ENCODE measurements at places on chromosomes 1 and 21. TPM values are rescaled to one million over a fixed set of nuclear protein-coding genes. Genes with fewer than 3 reads are reported as not detected.

RNF207 gene
- total RNA-seq = 15.2 TPM

MIXL1 gene
- total RNA-seq = not detected

TFAP2E gene
- total RNA-seq = 0.53 TPM

FMO2 gene
- not detected for total RNA-seq

AZIN2 gene
- total RNA-seq = 0.98 TPM

SPTA1 gene
- total RNA-seq = not detected

B3GALT2 gene
- not detected for total RNA-seq

CRP gene
- not detected for total RNA-seq

EIF4G3 gene
- total RNA-seq = 55.0 TPM

DNA sequence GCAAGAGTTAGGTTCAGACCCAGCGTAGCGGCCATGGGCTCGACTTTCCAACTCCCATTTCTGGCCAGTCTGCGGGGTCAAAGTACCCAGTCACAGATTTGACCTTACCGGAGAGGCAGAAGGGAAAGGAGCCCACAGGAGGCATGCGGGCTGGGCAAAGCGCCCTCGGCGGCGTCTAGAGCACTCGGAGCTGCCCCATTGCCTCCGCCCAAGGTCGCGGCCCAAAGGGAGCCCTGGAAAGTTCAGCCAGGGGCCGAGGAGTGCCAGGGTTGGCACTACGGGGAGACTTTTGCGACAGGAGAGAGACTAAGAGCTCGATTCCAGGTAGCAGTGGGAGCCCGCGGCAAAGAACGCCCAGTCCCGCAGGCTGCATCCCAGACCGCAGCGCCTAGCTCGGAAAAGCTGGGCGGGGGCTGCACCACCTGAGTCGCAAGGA, 896 bp downstream of the KANK4 start:
- DNase-seq = no peak

DNA sequence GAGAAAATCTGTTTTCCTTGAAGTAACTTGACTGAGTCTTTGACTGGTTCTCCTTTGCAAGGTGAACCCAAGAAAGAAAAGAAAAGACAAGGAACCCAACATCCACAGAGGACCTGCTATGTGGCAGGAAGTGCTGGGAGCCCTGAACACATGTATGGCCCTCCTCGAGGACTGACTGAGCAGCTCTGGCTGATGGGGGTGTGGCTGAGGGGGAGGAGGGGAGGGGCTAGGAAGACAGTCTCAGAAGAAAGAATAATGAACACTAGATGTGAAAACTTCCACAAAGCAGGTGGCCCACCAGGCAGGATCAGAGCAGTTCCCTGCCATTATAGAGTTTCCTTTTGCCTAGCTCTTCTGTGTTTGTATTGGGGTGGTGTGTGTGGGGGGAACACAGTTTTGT, 26.1 kb downstream of the NENF start:
- peak; percentile 61 for DNase-seq

GRCh38 chr21:43865540-43866259, 677 bp downstream of the AGPAT3 start:
- DNase-seq = peak; percentile 69

- no peak for DNase-seq
These were observed 26.9 kb downstream of the DAP3 start for GRCh38 chr1:155715777-155716176.

- no peak for DNase-seq
These were observed 83.5 kb downstream of the INTS7 start for GRCh38 chr1:211951856-211952255.

GRCh38 chr1:173447224-173447623, 29.9 kb upstream of the PRDX6 start:
- no peak for DNase-seq

- DNase-seq = no peak
These were observed 20.0 kb downstream of the GLRX2 start for GRCh38 chr1:193085263-193085662.

GRCh38 chr1:39908534-39908933, 6.8 kb upstream of the MYCL start:
- no peak for DNase-seq

GRCh38 chr1:227793079-227793947, 22.2 kb upstream of the PRSS38 start:
- DNase-seq = no peak

- no peak for DNase-seq
These were observed 10.6 kb upstream of the KIFAP3 start for GRCh38 chr1:170085091-170085490.

DNA sequence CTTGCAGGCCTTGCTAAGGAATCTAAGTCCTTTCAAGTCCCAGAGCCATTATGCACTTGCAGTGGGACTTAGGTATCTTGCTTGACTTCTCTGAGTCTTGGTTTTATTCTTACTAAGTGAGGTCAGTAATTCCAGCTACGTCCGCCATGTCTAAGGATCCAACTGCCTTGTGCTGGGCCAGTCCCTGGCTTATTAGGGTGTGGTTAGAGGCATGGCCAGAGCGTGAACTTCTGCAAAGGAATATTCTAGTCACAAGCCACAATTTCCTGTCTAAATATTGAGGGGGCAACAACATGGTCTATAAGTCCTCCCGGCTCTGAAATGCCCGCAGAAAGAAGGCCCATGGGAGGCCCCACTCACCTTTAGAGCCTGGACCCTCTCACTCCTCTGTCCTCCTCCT, 82.9 kb downstream of the TMEM53 start:
- DNase-seq = no peak

- no peak for DNase-seq
These were observed 817 bp downstream of the EXTL1 start for GRCh38 chr1:26022404-26022779.

DNA sequence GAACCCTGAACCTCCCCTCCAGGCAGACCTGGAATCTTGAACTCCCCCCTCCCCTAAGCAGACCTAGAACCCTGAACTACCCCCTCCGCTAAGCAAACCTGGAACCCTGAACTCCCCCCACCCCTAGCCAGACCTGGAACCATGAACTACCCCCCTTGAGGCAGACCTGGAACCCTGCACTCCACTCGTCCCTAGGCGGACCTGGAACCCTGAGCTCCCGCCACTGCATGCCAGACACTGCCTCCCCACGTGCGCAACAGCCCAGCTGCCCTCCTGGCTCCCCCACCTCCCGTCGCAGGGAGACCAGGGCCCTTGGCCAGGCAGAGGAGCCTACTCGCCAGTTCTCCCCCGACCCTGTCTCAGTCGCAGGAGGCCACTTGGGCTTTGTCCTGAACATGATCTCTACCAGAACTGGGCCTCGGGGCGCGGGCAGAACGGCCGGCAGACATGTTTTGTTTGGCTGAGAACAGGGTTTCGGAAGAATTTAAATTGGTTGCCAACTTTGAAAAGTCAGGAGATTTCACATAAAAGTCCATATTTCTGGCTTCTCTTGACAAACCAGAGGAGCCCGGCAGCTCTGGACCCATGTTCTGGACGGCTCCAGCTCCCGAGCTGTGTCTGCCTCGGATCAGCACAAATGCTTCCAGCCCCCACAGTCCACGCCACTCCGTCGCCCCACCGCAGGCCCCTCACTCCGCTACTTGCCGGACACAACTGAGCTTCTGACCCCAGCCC, 9.2 kb upstream of the PLEKHG5 start:
- no peak for DNase-seq

DNA sequence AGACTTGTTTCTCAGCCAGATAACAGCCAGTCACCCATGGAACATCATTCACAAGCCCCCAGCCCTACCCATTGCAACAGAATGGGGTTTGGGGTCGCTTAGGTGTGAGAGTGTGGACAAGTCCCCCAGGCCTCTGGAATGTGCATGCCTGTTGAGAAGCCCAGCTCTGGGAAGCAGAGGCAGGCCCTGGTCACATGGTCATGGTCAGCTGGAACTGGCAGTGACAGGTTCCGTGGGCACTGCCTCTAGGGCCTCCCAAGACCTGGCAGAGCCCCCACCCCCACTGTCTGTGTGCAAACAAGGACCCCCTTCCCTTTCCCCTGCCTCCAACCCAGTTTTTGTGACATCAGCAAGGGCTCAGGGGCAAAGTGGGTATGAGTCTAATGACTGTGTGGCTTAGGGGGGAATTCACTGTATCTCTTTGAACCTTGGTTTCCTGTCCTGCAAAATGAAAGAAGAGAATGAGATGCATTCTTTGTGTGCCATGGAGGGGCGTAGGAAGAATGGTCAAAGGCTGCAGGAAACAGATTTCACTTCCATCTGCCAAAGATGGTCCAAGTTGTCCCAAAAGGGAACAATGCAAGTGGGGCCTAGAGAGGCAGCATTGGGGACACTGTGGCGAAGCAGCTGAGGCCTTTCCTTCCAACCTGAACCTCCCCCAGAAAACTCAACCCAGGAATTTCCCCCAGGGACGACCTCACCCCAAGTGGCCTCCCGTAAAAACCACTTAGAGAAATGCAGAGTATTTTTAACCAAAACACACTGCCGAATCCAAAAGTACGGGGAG, 34.7 kb upstream of the SELENON start:
- DNase-seq = no peak

DNA sequence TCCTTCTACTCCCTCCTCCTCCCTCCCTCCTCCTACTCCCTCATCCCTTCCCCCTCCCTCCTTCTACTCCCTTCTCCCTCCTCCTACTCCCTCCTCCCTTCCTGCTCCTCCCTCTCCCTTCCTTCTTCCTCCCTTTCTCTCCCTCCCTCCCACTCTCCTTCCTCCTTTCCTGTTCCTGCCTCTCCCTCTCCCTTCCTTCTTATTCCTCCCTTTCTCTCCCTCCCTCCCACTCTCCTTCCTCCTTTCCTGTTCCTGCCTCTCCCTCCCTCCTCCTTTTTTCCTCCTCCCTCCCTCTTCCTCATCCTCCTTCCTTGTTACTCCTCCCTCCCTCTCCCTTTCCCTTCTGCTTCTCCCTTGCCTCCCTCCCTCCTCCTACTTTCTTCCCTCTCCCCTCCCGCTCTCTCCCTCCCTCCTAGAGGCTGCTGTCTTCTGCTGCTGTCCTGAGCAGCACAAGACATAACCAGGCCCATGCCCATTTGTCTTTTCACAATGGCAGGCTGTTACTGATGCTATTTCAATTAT, 41.1 kb downstream of the WNT9A start:
- no peak for DNase-seq

GRCh38 chr1:17877316-17877715, 122.2 kb downstream of the ACTL8 start:
- no peak for DNase-seq

DNA sequence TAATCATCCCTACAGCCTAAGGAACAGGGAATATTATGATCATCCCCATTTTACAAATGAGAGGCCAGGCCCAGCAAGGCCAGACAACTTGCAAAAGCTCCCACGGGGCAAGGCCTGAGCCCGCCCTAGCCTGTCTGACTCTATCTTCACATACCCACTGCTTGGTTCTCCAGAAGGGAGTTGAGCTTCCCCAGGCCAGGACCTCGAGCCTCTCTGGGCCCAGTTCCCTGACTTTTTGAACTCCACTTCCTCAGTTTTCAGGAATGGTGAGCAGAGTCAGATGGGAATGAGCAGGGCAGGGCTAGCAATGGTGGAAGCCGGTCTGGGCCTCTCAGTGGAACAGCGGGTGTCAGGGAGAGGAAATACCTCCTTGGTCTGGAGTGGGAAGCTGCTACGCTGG, 39.3 kb downstream of the CACNA1S start:
- no peak for DNase-seq

DNA sequence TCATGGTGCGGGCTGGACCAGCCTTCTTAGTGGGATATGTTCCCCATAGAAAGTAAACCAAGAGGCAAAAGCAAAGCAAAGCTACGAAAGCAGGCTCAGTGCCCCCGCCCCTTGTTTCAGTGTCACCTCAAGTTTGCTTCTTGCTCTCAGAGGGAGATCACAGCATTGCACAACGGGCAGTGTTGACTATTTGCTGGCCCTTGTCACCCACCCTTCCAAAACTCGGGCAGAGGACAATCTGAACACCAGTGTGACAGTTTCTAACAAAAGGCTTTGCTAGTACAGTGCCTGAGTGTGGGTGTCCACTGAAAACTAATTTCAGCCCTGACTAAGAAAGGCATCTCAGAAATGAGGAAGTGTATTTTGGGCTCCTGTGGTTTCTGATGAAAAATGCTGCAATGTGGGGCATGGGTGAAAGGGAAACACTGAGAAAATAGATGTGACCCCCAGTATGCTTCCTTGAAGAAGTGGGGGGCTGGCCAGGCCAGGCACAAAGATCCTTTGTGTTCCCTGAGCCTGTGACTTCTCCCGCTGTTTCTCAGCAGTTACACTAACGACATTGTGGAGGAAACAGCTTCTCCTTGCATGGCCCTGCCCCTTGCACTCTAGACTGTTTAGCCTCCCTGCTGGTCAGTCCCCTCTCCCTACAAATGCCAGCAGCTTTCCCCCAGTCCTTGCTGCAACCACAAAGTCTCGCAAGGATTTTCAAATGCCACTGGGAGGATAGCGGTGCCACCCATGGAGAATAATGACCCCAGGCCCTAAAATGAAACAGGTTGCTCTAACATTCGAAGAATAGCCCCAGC, 33.3 kb upstream of the KCNE1 start:
- peak; percentile 39 for DNase-seq

GRCh38 chr21:31442339-31442738, 98.3 kb upstream of the TIAM1 start:
- no peak for DNase-seq

DNA sequence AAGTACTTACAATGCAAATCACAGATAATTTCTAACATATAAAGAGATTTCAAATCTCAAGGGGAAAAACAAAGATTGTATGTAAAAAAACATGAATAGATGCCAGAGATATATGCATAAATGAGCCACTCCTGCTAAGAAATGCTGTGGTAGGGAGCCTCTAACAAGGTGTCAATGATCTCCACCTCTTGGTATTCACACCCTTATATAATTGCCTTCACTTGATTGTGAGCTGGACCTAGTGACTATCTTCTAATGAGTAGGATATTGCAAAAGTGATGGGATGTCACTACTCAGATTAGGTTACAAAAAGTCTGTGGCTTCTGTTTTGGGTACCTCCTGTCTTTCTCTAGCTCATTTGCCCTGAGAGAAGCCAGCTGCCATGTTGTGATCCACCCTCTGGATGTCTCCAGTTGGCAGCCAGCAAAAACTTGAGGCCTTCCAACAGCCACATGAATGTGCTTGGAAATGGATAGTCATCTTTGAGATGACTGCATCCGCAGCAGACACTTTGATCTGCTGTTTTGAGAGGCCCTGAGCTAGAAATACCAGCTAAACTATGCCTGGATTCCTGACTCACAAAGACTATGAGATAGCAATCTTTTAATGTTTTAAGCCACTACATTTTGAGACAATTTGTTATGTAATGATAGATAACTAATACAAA, 196.1 kb upstream of the FGGY start:
- DNase-seq = peak; percentile 8

DNA sequence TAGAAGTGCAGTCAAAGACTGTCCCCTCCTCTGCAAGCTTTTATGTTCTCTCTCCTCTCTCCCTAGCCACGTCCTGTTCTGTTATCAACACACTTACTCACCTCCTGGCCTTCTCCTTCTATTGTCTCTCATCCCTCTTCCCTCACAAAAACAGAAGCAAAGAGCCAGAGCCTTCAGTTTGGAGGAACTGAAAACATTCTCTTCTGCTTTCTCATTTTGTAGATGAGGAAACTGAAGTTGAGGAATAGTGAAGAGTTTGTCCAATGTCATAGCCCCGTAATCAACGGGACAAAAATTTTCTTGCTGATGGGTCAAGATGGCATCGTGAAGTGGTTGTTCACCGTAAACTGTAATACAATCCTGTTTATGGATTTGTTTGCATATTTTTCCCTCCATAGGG, 1.9 kb downstream of the NLRP3 start:
- no peak for DNase-seq

GRCh38 chr1:64983110-64983509, 16.8 kb upstream of the JAK1 start:
- DNase-seq = no peak

- DNase-seq = no peak
These were observed 156.9 kb downstream of the PPP1R12B start for GRCh38 chr1:202505356-202505755.

- no peak for DNase-seq
These were observed 63.1 kb upstream of the CXADR start for GRCh38 chr21:17449701-17450100.

Data from activated CD4-positive, alpha-beta T cell treated with anti-CD3 and anti-CD28 coated beads for 36 hours (primary cell).